Esophagus squamous epithelium (tissue), 5 donors: ENCODE measurements at places on chromosomes 16 and 17. TPM values are rescaled to one million over a fixed set of nuclear protein-coding genes. Genes with fewer than 3 reads are reported as not detected.

DNA sequence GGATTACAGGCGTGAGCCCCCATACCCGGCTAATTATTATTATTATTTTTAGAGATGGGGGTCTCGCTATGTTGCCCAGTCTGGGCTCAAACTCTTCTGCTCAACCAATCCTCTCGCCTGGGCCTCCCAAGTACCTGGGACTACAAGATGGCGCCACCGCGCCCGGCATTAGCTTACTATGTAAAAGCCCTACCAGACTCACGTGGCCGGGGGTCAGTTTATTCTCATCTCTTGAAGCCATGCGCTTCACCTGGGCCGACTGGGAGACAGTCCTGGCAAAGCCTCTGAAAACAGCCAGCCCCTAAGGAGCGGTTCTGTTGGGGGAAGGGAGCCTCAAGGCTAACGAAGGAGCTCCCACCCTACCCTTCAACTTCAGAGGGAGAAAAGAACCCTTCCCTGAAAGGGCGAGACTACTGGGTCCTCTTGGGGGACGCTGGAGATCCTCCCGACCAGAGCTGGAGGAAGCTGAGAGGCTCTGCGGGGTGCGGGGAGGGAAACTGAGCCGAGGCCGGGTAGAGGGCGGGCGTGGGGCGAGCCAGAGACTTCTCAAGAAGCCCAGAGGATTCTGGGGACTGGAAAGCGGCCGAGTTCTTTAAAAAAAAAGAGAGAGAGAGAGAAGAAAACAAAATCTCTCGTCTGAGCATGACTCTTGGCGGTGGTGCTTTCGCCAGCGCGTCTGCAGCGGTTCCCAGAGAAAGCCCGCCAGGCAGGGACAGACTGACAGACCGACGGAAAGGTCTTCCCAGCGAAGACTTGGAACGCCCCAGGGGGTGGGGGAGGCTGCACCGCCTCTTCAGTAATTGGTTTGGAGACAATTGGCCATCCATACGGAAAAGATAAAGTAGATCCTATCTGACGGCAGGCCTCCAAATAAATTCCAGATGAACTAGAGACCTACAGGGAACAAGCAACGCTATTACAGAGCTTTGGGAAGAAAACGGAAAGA lies 5.6 kb upstream of the TUBG2 start:
- H3K27ac ChIP-seq: peak overlapping the region; percentile 75
- no peak for DNase-seq
- H3K36me3 ChIP-seq: no peaks in the 10 kb centered on the region
- H3K27me3 ChIP-seq: no peaks in the 10 kb centered on the region

- no peak overlapping the region for H3K27ac ChIP-seq
- no peaks in the 10 kb centered on the region for H3K4me1 ChIP-seq
- no peaks in the 10 kb centered on the region for H3K27me3 ChIP-seq
- H3K4me3 ChIP-seq: no peak overlapping the region
Measured at GRCh38 chr17:63116228-63116627, 150.2 kb downstream of the TANC2 start.

Gene ACAP1
- total RNA-seq: 5.5 TPM

- no peak overlapping the region for H3K4me3 ChIP-seq
- no peak overlapping the region for H3K27ac ChIP-seq
- H3K36me3 ChIP-seq: no peaks in the 10 kb centered on the region
- no peak for DNase-seq
- no peaks in the 10 kb centered on the region for H3K27me3 ChIP-seq
Measured at GRCh38 chr17:51548125-51548524, 287.8 kb downstream of the UTP18 start.
